ENCODE measurements at places on chromosomes 5 and 9. TPM values are rescaled to one million over a fixed set of nuclear protein-coding genes. Genes with fewer than 3 reads are reported as not detected.

The PCDHA4 gene
- 0.16 TPM for total RNA-seq

The TAF11L5 gene
- total RNA-seq, result not detected

The SH2D3C gene
- 18.4 TPM for total RNA-seq

The NADK2 gene
- total RNA-seq, result 31.6 TPM

The CACFD1 gene
- 13.0 TPM for total RNA-seq
